Inflammatory macrophage (primary cell): ENCODE measurements at places on chromosomes 4 and X.

DNA sequence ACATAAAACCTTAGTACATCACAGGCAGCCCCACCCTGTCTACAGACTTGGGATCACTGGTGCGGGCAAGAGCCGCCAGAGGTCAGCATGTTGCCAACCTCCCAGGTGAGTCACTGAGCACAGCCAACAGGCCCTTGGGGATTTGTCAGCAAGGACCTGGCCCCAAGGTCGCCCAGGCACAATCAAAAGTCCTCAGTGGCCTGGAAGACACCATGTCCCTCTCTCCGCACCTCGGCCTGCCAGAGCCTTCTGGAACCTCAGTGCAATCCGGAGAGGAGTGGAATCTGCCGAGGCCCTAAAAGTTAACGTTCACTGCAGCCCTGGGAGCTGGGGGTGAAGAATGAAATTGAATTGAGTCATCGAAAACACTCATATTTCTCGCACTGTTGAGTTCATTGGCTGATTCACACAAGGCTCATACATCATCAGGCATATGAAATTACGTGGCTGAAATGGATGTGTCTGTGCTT lies 74.3 kb downstream of the WFS1 start:
- no peak for DNase-seq

- peak; percentile 6 for DNase-seq
These were observed 60.8 kb downstream of the USP9X start for GRCh38 chrX:41145920-41146608.

GRCh38 chr4:73603271-73603710 lies 16.9 kb downstream of the RASSF6 start:
- DNase-seq, result no peak

DNA sequence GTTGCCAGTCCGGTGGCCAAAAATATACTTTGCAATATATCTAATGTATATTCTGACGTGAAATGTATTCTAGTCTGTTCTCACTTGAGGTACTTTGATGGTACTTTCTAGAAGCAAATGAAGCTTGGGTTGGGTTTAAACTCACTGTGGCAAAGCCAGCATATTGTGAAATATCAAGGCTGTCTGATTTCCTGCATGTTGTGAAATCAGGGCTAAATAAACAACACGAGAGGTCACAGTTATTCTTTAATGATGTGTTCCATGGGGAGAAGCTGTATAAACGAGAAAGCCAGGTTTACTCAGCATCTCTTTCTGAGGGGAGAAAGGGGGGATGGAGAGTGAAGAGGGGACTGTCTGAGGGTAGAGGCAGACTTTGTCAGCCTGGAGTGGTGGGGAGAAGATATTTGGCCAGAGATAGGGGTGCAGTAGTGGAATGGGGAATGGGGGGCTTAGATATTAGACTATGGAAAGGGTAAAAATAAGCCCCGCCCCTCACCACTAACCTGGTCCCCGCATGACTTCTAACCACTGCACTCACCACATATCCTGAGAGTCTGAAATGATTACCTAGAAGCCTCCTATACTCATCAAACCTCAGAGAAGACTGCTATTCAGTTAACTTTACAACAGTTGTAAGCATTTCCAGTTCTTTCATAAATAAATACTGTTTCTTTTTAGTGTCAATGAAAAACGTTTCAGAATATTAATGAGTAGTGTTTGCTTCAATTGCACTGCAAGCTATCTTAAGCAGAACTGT lies 5.9 kb upstream of the SCARB2 start:
- peak; percentile 75 for DNase-seq

DNA sequence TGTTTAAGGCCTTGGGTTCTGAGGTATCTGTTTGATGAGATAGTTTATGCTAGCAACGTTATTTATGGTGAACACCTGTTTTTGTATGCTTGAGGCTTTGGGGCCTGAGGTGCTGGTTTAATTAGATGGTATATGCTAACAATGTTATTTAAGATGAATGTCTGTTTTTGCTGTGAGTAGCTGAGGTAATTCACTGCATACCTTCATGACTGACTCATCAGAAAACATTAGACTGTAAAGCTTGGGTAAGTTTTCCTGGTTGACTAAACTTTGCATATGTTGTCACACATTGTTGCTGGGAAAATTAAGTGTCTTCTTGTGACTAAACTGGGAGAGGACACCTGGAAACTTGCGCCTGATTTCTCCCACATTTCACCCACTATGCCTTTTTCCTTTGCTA lies 1026.6 kb downstream of the RAPGEF2 start:
- no peak for DNase-seq
